ENCODE measurements at places on chromosomes 2 and 18.
A peak's percentile ranks its signal among the peaks of the same experiment; 100 is the strongest.

- no peak for DNase-seq
These were observed 280.9 kb upstream of the RAB6C start for GRCh38 chr2:129698593-129698992.

GRCh38 chr2:29245742-29246382 is 130.6 kb downstream of the CLIP4 start:
- no peak for DNase-seq

GRCh38 chr2:229133155-229133772 is 137.8 kb downstream of the PID1 start:
- peak; percentile 45 for DNase-seq

DNA sequence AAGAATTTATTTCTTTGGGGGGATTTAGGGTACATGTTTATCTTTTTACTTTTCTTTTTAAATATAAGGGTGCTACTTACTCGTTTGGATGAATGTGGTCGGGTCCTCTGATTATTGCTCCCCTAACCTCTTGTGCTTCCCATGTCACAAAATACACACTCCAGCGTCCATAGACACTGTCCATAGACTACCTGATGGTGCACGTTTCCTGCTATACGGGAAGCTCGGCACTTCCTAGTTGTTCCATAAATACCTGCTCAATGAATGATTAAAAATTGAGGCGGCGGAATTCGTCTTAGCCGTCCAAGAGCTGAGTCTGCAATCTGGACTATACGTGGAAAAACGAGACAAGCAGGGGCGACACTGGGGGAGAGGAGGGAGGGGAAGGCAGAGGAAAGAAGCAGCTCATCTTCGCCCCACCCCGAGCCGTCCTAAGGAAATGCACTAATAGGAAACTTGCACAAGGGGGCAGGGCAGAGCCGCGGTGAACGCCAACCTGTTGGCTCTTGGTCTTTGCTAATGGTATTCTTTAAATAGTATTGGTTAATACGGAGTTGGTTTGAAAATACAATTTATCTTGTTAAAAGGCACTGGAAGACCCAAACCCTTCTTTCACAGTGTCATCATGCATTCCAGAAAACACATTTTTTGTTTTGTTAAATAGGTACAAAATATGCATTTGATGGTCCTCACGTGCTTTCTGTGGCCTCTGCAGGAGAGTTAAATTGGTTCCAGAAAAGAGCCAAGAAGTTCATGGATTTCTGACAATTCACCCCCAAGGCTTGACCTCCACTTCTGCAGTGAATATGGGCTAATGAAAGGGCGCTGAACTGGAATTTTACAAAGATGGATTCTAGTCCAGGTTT is 73.0 kb upstream of the KCTD1 start:
- DNase-seq: no peak

DNA sequence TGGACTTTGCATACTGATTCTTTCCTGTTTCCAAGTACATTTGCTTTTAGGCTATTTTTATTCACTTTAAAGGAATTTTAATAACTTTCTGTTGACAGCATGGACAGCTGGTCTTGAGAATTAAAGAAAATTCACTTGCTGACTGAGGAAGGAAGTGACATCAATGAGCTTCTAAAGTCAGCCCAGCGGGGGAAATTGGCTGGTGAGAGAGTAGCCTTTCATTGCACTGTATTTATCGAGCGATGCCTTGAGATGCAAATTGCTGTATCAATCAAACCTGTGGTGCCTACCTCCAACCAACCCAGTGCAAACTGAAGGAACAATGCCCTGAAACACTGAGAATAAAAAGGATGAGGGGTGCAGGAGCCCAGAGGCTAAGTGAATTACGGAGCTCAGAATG is 91.4 kb upstream of the AQP4 start:
- no peak for DNase-seq

DNA sequence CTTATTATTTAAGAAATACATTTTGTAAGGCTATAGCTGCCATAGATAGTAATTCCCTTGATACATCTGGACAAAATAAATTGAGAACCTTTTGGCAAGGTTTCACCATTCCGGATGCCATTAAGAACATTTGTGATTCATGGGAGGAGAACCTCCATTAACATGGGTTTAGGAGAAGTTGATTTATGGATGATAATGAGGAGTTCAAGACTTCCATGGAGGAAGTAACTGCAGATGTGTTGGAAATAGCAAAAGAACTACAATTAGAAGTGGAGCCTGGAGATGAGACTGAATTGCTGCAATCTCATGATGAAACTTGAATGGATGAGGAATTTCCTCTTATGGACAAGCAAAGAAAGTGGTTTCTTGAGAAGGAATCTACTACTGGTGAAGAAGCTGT is 17.3 kb downstream of the PHLPP1 start:
- DNase-seq: no peak

- DNase-seq: no peak
These were observed 52.2 kb upstream of the BCL2L11 start for GRCh38 chr2:111068435-111069058.

- DNase-seq: no peak
These were observed 37.2 kb downstream of the CLASP1 start for GRCh38 chr2:121611730-121612705.

DNA sequence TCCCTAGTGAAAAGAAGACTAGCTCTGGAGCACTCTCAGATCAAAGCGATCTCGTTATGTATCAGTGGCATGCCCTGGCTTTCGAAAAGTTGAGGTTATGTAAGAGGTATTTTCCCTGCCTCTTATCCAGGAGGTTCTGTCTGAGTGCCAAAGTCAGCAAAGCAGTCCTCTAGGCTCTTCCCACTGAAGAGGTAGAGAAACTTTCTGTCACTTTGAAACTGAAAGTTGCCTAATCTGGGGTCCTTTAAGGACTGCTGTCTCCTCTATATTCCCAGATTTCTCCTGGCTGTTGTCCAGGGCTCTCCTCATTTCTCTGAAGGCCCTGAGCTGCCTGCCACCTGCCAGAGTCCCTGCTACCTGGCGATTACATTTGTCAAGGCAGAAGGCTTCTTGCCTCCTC is 96.3 kb downstream of the B3GNT2 start:
- no peak for DNase-seq

GRCh38 chr2:28164280-28164801 is 228.3 kb upstream of the FOSL2 start:
- DNase-seq: no peak

DNA sequence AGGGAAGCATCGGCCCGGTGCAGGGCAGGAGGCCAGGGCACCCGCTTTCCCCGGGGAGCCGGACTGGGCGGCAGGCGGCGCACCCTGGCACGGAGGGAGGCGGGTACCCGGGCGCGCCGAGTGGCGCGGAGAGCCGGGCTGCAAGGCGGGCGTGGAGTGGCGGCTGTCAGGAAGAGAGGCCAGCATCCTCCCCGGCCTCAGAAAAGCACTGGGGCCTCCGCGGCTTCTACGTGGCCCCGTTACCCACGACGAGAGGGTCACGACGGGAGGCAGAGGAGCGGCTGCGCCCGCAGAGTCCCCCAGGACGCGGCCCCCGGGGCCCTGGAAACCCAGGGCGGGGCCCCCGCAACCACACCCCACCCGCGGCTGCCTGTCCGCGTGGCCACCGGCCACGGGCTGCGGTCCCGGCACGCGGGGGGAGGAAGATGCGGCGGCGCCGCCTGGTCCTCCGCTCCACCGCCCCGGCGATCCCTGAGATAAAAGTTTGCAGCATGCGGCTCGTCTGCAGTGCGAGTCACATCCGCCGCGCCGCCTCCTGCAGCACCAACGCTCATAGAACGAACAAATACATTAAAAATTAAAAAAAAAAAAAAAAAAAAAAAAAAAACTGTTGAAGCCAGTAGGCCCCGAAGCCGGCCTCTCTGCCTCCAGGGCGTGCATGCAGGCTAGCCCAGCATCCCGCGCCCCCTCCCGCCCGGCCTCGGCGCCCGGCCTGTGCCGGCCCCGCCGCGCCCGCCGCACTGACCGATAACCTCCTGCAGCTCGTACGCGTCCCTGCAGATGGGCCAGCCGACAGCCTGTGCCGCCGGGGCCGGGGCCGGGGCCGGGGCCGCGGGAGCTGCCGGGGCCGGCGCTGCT is 683 bp downstream of the STK39 start:
- peak; percentile 15 for DNase-seq

- DNase-seq: no peak
These were observed 232.7 kb downstream of the TRIB2 start for GRCh38 chr2:12949406-12949805.

DNA sequence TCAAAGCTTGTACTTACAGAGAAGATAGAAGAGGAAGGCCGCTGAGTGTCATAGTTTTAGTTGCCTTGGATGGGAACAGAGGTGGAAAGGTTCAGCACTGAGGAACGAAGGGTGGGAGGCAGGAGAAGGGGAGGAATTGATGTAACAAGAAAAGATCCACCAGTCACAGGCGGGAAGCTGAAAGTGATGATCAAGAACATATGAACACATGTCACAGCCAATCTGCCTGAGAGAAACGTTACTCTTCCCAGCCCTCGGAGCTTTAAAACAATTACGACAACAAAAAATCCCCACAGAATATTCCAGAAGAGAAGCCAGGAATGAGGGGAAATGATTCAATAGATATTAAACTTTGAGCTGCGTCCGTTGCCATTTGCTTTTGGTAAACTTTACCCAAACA is 87.1 kb downstream of the TSHZ1 start:
- no peak for DNase-seq
